ENCODE measurements at places on chromosomes 11 and 22.

DNA sequence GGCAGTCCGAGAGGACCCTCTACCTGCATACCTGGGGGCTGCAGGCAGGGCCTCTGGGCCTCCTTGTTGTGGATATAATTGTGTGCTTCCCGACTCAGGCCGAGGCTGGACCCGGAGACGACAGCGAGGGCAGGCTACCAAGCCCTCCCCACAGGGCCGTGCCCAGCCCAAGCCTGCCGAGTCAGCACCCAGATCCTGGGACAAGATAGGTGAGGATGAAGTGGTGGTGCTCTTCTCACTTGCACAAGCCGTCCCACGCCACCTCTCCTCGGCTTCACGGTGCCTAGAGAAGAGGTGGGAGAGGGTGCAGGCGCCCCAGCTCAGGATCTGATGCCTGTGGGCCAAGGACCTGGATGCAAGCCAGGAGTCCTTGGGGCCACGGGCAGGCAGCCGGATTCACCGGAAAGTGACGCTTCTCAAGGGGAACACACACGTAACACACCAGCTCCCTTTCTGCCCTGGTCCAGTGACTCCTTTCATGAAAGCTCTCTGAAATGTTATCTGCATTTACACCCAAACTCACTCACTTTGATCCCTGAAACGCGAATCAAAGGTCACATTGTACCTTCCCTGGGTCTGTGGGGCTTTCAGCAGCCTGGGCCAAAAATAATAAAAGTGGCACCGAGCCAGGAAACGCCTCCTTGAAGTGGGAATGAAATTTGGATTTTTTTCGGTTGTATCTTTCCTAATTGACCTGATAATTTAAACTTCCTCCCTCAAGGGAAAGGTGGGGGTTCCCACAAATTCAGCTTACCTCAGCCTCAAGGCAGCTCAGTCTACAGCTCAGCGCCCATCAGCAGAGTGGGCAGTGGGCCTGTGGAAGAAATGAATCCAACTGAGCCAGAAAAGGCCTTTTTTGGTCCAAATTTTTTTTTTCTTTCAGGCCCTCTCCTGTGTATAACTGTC is 1.1 kb upstream of the GNB1L start:
- peak; percentile 43 for DNase-seq

- peak; percentile 89 for DNase-seq
Measured at GRCh38 chr11:130522284-130522961, 74.0 kb downstream of the ADAMTS15 start.

GRCh38 chr22:25393121-25393805 is 171.2 kb upstream of the GRK3 start:
- DNase-seq = no peak

GRCh38 chr22:40671369-40671768 is 7.9 kb upstream of the MCHR1 start:
- no peak for DNase-seq

DNA sequence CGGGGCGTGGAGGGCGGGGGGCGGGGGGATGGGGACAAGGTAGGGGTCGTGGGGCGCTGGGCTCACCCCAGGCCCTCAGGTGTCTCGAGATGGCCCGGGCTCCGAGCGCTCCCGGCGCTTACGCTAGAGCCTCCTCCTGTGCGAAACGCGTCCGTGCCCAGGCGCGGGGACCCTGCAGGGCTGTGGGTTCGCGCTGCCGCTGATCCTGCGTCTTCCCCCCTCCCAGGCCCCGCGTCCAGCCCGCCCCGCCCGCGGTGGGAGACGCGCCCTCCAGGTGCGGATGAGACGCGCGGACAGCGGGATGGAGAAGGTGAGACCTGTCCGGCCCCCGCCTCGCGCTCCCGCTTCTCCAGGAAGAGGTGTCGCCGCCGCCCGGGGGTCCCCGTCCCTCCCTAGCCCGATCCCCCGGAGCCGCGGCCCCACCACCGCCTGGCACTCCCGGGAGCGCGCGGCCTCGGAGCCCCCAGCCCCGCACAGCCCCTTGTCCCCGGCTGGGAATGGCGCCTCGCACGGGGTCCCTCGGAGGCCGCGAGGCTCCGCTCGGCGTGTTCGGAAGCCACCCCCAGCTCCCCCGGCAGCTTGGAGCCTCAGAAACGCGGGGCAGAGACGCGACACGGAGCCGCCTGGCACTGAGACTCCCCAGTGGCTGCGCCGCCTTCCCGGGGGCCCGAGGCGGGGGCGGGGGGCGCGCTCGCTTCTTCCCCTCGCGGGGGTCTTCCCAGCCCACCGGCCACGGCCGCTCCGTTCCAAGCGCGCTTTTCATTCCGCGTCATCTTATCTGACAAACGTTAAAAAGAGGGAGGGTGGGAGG is 27.6 kb upstream of the TOLLIP start:
- DNase-seq = no peak

- no peak for DNase-seq
Measured at GRCh38 chr11:330694-331357, 10.2 kb upstream of the IFITM3 start.

DNA sequence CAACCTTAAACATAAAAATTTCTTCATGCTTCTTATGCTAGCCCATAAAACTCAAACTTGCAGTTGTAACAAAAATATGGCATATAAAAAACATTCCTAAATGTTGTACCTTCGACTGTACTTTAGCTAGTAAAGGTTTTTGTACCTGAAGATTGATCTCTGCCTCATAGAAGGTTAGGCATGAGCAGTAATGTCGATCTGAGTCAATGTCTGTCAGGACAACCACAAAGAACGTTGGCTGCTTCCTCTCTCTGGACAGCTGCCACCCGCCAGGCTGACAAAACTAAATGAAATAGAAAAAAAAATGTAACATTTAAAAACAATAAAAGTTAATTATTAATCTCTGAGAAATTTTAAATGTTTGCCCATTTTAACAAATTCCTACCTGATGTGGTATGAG is 251.3 kb downstream of the SBF2 start:
- no peak for DNase-seq

DNA sequence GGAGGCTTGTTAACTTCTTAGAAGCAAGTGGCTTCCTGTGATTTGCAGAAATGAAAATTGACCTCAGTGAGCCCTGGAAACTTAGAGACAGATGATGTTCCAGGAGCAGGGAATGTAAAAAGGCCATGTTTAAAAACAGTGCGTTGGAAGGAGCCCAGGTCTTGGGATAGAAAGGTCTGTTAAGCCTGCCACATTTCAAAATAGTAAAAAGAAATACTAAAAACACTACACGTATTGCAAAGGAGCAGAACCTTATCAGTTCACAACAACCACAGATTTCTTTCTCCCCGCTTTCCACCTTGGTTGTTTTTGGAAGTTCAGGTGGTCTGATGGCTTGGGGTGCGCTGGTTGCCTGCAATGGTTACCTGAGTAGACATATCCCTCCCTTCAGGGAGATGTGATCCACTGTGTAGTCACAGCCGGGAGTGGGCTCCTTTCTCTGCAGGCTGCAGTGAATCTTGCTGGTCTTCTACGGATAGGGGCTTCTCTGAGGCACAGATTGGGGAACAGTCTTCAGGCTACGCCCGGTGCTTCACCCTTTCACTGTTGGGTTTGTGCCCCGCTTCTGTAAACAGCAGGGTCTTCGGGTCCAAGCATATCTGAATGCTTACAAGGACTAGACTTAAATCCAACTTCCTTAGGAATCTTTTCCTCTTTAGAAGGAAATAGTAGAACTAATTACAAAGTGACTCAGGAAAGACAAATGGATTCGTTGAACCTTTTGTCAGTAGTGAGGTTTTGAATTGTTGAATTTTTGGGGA is 1.9 kb downstream of the TEAD1 start:
- DNase-seq = peak; percentile 57

- DNase-seq = no peak
Measured at GRCh38 chr11:62933750-62934495, 12.8 kb upstream of the CHRM1 start.

DNA sequence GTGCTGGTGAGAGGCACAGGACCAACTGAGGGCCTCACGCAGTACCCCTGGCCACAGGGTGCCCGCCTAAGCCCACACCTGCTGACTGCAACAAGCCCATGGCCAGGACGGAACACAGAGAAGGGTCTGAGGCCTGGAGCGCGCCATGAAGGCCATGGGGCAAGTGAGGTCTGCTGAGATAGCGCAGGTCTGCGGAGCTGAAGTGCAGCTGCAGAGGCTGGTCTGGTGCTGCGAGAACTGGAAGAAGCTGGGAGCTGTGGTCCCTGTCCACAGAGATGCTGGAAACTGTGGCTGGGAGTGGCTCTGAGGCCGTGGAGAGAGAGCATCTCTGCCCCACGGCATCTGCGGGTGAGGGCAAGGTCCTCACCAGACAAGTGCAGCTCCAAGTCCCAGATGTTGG is 8.3 kb downstream of the GALR3 start:
- no peak for DNase-seq

DNA sequence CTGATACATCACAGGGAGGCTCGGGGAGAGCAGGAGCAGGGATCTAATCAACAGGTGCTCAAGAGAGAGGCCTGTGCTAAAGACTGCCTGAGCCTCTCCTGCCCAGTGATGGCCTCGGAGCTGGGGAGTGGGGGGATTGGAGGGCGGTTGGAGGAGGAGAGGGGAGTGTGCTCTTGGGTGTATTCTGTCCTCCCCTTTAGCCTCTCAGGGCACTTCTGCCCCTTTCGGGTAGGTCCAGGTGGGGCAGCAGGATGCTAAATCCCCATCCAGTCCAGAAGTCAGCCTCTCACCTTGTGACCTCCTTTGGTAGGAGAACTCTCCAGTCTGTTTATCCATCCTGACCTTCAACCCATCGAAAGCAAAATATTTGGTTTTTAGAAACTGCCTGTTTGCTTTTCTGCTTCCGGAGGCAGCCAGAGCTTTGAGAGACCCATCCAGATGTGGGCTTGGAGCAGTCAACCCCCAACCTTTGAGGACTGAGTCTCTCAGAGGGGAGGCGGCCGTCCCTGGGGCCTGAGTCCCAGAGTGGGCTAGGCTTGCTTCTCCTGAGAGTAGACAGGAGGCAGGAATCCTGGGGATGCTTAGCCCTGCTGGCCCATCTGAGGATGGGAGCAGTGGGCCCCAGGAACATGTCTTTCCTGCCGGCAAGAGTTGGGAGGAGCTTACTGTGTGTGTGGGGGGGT is 105.2 kb upstream of the SYT13 start:
- DNase-seq = no peak

- DNase-seq = peak; percentile 37
Measured at GRCh38 chr11:66607126-66607834, 9.2 kb upstream of the RBM14 start.

- peak; percentile 23 for DNase-seq
Measured at GRCh38 chr22:41367680-41368542, 13.8 kb upstream of the TEF start.

GRCh38 chr11:16338393-16338792 is 18.0 kb downstream of the SOX6 start:
- no peak for DNase-seq

DNA sequence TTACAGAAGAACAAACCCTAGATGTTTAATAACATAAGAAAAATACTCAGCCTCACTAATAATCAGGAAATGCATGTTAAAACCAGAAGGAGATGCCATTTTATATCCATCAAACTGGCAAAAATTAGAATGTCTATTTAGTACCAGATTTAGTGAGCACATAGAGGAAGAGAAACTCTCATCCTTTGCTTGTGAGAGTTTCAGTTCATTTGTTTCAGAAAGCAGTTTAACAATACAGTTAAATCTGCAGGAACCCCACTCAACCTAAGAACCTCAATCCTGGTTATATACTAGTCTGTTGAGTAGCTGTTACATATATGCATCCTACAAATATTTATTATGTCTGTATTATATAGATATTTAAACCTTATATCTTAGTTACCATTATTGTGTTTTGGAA is 172.6 kb downstream of the WNT11 start:
- no peak for DNase-seq

GRCh38 chr11:122715548-122716440 is 60.3 kb downstream of the UBASH3B start:
- DNase-seq = no peak
